Stimulated activated CD8-positive, alpha-beta memory T cell treated with anti-CD3 and anti-CD28 coated beads, Interleukin-2, amount 100 ng/mL, for 1 hour (primary cell): ENCODE measurements at places on chromosomes 1 and 21.

- DNase-seq: no peak
Observed at GRCh38 chr1:23980728-23981070, 572 bp upstream of the SRSF10 start.

DNA sequence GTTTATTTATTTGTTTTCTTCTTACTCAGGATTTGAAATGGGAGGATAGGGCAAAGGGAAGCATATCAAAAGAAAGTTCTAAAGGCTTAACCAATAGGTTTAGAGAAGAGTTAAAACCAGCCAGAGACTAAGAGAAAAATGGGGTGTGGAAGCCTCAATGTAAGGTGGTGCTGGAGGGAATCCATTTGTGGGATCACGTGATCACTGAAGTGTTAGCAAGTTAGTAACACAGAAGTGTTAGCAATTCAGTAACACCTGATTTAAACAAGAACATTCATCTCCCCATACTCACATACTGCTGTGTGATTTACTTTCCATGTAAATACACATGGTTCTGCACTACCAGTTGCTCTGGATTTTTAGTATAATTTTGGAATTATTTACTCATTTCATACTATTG is 451.2 kb downstream of the DISC1 start:
- DNase-seq: no peak

DNA sequence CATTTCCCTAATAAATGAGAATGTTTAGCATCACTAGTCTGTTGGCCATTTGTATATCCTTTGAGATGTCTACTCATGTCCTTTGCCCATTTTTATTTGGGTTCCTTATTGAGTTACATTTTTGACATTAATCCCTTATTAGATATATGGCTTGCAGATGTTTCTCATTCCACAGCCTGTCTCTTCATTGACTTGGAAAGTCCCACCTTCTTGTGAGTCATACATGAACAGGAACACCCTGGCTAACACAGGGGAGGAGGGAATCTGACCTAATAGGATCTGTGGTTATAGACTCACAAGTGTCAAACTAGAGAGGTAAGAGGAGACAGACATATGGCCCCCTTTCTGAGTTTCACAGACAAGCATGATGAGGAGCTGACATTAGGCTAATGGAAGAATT is 11.5 kb downstream of the ZP4 start:
- no peak for DNase-seq

DNA sequence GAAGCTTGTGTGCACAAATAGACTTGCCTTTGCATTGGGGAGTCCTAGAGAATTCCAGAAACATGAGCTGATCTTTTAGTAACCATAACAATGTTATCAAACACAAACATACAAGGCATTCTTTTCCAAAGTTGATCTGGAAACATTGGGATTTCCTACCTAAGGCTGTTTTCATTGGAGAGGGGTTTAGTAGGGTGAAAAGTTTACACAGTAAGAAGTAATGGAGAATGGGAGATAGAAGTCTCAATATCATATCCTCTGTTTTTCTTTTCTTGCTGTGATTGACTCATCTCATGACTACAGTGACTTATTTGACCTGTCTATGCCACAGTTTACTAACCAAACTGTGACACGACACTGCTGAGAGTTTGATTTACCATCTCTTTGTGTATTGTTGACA is 65.6 kb upstream of the PLA2G4A start:
- DNase-seq: no peak

- DNase-seq: no peak
Observed at GRCh38 chr1:11550664-11551283, 71.8 kb downstream of the DISP3 start.

- DNase-seq: no peak
Observed at GRCh38 chr1:14552246-14552965, 46.1 kb upstream of the KAZN start.

- no peak for DNase-seq
Observed at GRCh38 chr1:90357995-90358394, 359.1 kb downstream of the BARHL2 start.

- no peak for DNase-seq
Observed at GRCh38 chr1:224182057-224182865, 779 bp upstream of the DEGS1 start.

- DNase-seq: no peak
Observed at GRCh38 chr1:223106856-223107255, 36.2 kb downstream of the TLR5 start.

GRCh38 chr1:170678027-170678600 is 14.2 kb downstream of the PRRX1 start:
- DNase-seq: no peak

GRCh38 chr1:59176471-59176870 is 120.4 kb upstream of the FGGY start:
- DNase-seq: no peak

- DNase-seq: no peak
Observed at GRCh38 chr1:63674238-63674864, 81.1 kb downstream of the PGM1 start.

GRCh38 chr21:44765231-44766013 is 36.2 kb downstream of the UBE2G2 start:
- peak; percentile 2 for DNase-seq

DNA sequence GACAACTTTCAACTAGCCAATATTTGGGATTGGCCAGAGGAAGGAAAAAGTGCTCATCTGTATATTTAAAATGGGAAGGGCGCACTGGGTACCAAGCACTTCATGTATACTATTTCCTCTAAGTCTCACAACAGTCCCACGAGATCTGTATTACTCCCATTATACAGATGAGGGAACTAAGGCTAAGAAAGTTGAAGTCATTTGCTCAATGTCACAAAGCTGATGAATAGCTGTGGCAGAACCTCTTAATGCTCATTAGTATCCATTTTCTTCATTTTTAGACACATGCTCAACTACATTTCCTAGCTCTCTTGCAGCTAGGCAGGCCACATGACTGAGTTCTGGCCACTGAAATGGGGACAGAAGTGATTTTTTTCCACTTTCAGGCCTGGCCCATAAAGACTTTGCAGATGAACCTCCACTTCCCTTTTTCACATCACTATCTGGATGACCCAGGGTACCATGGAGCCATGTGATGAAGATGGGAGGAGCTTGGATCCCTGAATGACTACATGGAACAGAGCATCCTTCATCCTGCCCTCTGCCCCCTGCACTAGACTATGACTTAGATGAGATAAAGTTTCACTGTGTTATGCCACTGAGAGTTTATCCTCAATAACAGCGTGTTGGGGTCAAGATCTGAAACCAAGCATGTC is 31.8 kb downstream of the ATF3 start:
- DNase-seq: no peak
